ENCODE measurements at places on chromosomes 11 and 22.
A peak's percentile ranks its signal among the peaks of the same experiment; 100 is the strongest.

DNA sequence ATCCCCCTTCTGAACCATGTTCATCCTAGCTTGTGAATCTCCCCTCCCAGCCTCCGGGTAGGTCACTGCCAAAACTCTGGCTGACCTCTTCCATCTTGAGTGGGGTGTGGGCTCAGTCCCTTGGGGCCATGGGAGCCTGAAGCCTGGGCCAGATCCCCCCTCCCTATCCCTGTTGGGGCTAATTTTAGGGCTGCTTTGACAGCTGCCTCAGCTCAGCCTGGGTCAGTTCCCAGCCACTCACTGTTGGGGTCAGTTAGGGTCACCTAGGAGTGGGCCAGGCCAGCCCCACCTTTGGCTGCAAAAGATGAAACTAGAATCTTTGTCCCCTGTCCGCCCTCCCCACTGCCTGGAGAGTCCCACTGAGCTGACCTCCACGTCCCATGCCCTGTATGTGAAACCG is 29.8 kb upstream of the P2RY2 start:
- no peak for DNase-seq

DNA sequence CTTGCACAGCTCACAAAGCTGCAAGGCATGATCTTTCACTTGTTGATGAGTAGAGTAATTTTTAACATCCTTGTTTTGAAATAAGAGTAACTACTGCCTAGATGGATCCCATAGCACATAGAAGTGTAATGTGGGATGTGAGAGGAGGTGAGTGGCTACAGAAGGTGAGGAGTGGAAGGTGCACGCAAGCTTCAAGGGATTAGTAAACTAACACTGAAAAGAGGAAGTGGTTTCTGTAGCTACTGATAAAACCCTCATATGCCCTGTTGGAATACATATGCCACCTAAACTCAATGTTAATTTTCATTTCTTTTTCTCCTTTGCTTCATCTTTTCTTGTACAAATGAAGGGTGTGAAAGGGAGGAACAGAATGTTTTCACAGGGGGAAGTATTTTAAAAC is 22.0 kb upstream of the CTSC start:
- no peak for DNase-seq

DNA sequence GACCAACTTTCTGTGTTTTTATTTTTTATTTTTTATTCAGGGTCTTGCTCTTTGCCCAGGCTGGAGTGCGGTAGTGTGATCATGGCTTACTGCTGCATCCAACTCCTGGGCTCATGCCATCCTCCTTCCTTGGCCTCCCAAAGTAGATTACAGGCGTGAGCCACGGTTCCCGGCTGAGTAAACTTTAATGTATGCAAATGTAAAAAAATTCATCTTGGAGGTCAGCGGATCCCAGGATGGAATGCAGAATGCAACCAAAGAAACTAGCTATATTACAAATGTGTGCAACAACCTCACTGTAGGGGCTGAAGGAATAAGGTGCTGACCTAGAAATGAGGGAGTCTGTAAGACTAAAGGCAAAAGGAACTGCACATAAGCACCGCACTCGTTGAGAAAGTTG is 6.2 kb upstream of the CDK2AP2 start:
- DNase-seq = no peak

- no peak for DNase-seq
These were observed 38.6 kb upstream of the LMO2 start for GRCh38 chr11:33930317-33931021.

DNA sequence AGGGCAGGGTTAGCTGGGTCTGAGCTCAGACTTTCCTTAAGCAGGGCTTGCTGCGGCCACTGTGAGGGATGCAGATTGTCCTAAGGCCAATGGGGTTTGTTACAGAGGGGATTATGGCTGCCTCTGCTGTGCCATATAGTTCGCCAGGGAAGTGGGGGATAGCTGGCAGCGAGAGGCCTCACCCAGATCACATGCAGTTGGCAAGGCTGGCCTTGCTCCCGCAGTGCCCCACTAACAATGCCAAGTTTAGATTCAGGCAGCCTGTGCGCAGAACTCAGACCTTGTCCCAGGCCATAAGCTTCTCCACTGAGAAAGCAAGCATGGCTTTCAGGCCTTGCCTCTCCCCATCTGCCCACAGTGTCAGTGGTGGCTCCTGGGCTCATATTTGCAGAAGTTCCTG is 4.7 kb upstream of the APOL2 start:
- DNase-seq = no peak

GRCh38 chr11:72771507-72771906 is 19.3 kb upstream of the ARAP1 start:
- DNase-seq = no peak

DNA sequence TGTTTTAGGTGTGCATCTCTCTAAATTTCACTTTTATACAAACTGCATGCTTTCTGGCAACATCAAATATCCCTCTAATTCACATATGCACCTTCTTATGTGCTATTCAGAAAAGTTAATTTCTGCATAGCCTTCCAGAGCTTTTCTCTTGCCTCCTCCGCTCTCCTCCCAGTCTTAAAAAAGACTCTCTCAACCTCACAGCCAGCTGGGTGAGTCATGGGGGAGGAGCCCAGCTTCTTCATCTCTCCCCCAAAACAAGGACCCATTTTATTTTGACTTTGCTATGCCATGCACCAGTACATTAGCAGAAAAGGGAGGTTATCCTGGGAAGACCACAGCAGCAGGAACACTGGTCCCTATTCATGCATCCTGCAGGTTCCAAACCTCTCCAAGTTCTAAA is 234.4 kb downstream of the KCNA4 start:
- no peak for DNase-seq

- DNase-seq = no peak
These were observed 251.9 kb downstream of the ST3GAL4 start for GRCh38 chr11:126607374-126607773.

DNA sequence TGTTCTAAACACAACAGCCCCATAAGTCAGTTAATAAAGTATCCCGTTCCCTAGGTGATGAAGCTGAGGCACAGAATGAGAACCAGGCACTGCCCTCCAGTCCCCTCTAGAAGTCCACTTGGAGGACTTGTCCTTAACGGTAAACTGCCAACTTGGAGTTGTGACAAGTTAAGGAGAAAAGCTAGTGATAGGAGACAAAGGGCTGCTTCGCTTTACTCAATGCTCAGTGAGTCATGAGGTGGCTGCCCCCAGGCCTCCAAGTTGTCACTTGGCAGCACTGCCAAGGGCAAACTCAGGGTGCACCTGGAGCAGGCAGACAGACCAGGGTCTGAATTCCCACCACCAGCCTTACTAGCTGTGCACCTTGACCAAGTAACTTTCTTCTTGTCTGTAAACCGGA is 13.5 kb downstream of the SLC43A1 start:
- DNase-seq = no peak

DNA sequence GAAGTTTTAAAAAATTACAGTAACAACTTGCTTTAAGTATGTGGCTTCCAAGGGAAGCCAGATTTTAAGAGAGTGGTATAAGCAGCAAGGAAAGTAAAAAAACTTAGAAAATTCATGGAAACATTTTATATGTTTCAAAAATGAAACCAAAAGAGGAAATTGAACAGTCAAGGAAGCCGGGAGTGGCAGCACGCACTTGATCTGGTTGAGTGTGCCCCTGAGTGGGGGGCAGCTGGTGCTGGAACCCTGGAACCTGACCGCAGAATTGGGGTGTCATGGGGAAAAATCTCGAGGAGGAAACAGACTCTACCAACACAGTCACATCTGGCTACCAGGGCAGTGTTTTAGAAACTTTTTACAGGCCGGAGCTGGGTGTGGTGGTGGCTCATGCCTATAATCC is 14.0 kb downstream of the MICALL1 start:
- DNase-seq = no peak

DNA sequence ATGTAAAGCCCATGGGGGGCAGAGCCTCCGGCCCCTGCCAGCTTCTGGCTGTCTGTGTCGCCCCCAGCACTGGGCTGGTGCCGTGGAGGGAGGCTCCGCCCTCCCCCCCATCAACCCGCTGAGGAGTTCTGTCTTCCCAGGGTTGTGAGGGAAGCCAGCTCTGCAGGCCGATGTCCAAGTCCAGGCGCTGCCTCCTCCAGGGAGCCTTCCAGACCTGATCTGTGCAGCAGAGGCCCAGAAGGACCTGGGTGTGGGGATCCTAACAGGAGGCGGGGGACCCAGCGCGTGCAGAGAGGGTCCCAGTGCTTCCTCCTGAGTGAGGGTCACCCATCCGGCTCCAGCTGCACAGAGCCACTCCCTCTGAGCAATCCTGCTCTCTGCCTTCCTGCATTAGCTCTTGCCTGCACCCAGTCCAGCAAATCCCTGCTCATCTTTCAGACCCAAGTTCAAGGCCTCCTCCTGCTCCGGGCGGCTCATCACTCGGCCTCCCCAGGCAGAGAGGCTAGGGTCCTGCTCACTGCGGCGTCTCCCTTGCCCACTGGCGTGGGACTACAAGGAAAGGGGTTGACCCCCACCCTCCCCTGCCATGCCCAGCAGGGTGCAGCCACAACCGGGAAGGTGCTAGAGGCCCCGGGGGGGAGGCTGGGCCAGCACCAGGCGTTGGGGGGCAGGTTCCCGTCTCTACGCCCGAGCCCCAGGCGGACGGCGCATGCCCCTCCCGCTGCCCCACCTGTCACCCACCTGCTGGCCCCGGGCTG is 16.4 kb downstream of the PRR33 start:
- no peak for DNase-seq

GRCh38 chr11:76263657-76264056 is 57.4 kb upstream of the WNT11 start:
- no peak for DNase-seq

GRCh38 chr11:7515447-7515886 is 1.7 kb downstream of the PPFIBP2 start:
- DNase-seq = no peak

DNA sequence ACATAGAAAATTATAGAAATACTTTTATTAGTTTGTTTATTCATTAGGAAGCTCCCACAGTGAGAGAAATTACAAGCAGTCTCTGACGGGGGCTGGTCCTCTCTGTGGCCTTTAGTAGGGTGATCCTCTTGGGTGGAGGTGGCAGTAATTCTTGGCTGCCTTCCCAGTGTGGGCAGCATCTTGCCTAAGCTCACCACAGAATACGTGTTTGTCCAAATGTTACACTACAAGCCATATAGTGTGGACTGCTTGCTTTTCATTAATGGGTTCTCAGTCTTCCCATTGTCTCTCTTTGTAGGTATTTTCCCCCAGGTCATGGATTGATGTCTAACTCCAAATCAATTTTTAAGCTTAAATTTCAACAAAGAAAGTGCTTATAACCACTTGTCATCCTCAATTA is 43.3 kb downstream of the ENDOD1 start:
- no peak for DNase-seq

DNA sequence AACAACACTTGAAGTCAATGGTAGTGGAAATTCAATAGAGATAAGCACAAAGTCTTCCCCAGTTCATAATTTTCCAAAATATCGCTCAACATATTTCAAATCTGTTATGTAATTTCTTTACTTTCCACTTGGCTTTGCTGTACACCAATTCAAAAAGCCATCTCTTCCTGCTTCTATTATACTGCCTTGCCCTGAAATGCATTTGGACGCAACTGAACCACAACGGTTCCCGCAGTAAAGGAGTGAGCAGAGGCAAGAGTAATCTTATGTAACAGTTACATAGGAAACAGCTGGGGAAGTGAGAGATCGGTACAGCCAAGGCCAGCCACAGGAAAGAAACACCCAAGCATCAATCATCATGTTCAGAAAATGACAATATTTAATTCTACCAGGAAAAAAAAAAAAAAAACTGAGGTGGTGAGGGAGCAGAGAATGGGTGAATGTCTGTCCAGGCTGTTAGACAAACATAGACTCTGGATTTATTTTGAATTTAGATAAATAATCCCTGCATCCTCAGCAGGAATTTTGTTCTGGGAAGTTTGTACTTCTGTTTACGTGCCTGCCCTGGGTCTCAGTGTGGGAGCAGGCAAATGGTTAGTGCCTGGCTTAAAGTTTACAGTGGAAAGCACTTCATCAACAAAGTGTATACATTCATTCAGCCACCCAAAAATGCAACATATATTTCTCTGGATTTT is 392.2 kb downstream of the ETS1 start:
- DNase-seq = peak; percentile 73

DNA sequence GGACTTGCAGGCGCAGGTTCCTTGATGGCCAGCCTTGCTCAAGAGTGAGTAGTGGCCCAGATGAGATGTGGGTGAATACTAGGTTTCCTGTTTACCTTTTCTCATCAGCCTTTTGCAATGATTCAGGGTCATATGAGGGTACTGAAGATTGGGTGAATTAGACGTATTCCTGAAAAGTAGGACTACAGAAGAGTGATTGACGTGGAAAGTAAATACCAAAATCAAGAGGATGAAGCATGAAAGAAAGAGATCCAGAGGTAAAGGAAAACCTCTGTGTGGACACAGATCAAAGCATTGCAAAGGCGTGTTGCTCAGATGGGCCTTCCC is 59.9 kb downstream of the CYB5R2 start:
- DNase-seq = no peak

DNA sequence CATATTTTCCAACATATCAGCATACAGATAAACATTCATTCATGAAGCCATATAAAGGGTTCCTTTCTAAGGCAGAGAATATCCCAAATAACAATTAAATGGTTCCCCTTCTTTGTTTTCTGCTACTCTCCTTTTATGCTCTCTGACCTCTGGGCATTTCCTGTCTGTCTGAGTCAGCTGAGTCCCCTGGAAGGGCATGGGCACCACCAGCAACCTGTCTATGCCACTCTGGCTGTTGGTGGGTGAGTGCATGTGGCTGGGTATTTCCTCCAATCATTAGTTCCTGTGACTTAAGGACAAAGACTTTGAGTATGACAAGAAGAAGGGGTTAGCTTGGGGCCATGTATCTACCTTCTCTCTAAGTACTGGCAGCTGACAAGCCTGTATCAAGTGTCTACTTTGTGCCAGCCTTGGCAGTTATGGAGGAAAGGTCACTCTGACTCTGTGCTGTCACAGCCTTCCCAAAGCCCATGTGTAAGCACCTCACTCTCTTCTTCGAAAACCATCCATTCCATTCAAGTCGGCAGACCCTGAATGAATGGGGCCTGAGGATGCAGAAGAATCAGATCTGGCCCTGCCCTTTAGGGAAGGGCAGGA is 86.3 kb upstream of the PHOX2A start:
- DNase-seq = no peak

- DNase-seq = no peak
These were observed 158.7 kb upstream of the SYT13 start for GRCh38 chr11:45444796-45445195.

- DNase-seq = no peak
These were observed 16.8 kb downstream of the PIWIL4 start for GRCh38 chr11:94583866-94584500.
